Dorsolateral prefrontal cortex (tissue), 122 donors: ENCODE measurements at places on chromosomes 11 and 22.
A peak's percentile ranks its signal among the peaks of the same experiment; 100 is the strongest.

GRCh38 chr11:100687054-100687629 is at the start of gene ARHGAP42:
Gene ARHGAP42, plus strand, starts transcription at chr11:100687288. Its CDS starts 391 bp downstream, at chr11:100687679.
- DNase-seq = peak; percentile 34

GRCh38 chr22:39949964-39950737 is 10.0 kb upstream of the TMA7B start:
- DNase-seq = no peak

- no peak for DNase-seq
Observed at GRCh38 chr22:45891471-45891995, 85.4 kb downstream of the WNT7B start.

DNA sequence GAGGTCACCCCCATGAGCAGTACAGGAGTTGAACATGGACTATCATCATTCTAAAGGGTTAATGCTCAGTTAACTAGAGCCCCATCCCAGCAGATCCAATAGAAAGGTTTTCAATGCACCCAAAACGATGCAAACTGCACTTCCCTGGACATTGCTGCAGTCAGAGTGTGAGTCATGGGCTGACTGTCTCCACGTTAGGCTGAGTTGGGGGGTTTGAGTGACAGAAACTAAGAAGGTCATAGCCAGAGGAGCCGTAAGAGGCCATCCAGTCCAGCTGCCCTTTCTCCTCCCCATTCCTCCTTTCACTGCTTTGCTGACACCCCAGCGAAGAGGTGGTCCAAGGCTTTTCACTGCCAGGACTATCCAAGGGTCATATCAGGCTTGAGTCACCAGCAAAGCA is 10.5 kb upstream of the OR2AT4 start:
- DNase-seq = no peak

DNA sequence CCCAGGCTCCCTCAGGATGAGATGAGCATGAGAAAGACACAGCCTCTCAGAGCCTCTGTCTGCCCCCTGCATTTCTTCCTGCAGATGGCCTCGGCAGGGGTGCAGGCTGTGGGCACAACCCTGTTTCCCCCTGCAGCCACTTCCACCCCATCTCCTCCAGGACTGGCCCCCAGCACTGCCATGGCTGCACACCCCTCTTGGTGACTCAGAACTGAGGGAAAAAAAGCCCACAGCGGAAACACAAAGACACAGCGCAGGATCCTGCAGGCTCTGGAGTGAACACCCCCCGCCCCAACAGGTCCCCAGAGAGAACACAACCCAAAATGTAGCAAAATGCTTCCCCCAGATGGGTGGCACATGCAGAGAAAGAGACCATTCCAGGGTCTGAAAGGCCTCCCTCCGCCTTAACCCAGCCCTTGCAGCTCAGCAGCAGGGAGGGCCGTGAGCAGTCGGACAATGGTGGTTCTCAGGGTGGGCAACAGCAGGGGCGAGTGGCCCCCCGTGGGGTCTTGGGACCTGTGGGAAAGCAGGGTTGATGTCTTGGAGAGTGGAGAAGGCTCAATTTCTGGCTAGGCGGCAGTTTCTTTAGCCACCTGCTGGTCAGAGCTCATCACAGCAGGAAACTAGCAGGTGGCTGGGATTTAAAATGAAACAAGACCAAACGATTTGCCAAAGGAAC is 8.0 kb downstream of the TUBGCP6 start:
- DNase-seq = no peak

DNA sequence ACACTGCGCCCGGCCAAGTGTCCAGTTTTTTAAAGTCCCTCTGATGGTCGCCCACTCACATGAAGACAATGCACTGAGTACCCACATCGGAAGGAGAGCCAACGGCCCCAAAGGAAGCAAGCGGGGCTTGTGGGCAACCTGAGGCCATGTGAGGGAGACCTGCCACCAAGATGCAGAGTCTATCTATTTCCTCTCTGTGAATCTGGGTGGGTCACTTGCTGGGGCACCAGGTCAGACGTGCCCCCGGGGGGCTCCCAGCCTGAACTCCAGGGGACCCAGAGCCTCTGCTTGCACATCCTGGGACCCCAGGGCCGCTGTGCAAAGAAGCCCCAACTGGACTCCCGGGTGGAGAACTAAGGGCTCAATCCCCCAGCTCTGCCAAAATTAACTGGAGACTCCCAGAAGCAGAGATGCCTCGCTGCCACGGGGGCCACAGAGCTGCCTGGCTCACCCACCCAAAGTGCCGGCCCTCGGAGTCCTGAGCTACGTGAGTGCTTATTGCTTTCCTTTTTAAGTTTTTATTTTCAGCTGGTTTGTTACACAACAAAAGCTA is 106.4 kb downstream of the BRD1 start:
- no peak for DNase-seq

DNA sequence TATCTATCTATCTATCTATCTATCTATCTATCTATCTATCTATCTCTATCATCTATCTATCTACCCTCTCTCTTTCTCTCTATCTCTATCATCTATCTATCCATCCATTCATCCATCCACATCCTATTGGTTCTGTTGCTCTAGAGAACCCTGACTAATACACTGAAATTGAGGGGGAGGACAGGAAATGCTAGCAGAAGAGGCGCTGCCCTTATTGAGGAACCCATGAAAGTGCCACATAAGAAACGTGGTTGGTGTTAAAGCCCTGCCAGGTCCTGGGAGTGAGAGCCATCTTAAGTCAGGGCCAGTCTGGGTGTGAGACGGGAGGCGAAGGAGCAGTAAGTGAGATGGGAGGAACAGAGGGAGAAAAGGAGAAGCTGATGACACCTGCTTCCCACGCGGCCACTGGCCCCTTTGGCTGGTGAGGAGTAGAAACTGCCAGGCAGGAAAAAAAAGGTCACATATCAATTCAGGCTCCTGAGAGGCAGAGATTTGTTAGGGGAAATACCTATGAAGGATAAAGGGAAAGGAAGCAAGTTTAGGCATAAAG is 87.9 kb upstream of the PLET1 start:
- DNase-seq = no peak

- DNase-seq = no peak
Observed at GRCh38 chr11:47506795-47507562, 46.0 kb downstream of the CELF1 start.

- no peak for DNase-seq
Observed at GRCh38 chr11:130449310-130449990, 1.0 kb downstream of the ADAMTS15 start.

DNA sequence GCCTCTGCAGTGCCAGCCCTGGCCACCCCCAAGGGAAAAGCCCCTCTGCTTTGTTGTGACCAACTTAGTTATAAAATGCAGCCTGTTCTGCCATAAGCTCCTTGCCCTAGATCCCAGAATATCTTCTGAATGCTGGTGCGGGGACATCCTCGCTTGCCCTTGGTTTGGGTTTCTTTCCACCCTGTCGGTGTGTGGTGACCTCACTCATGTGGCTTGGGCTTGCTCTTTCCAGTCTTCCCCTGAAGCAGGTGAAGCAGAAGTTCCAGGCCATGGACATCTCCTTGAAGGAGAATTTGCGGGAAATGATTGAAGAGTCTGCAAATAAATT is 16.7 kb downstream of the CLDN5 start:
- DNase-seq = no peak

- DNase-seq = no peak
Observed at GRCh38 chr11:106172386-106172991, 95.0 kb downstream of the AASDHPPT start.

DNA sequence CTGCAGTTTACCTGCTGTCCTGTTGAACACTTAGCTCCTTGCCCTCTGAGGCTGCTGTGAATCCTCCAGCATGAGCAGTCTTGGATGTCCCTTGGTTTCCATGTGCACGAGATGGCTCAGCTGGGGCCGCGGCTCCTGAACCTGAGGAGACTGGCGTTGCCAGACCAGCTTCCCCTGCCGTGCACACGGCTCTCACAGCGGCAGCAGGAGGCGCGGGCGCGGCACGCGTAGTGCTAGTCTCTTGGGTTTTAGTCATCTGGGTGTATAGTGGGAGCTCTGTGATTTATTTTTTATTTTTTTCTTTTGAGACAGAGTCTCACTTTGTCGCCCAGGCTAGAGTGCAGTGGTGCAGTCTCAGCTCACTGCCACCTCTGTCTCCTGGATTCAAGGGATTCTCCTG is 54.8 kb downstream of the MUC6 start:
- DNase-seq = no peak

GRCh38 chr11:68340003-68340767 is 27.8 kb downstream of the LRP5 start:
- DNase-seq = no peak

GRCh38 chr11:33753304-33753967 is 17.2 kb upstream of the CD59 start:
- no peak for DNase-seq

- DNase-seq = peak; percentile 83
Observed at GRCh38 chr11:122202951-122203456, 87.0 kb upstream of the BLID start.

DNA sequence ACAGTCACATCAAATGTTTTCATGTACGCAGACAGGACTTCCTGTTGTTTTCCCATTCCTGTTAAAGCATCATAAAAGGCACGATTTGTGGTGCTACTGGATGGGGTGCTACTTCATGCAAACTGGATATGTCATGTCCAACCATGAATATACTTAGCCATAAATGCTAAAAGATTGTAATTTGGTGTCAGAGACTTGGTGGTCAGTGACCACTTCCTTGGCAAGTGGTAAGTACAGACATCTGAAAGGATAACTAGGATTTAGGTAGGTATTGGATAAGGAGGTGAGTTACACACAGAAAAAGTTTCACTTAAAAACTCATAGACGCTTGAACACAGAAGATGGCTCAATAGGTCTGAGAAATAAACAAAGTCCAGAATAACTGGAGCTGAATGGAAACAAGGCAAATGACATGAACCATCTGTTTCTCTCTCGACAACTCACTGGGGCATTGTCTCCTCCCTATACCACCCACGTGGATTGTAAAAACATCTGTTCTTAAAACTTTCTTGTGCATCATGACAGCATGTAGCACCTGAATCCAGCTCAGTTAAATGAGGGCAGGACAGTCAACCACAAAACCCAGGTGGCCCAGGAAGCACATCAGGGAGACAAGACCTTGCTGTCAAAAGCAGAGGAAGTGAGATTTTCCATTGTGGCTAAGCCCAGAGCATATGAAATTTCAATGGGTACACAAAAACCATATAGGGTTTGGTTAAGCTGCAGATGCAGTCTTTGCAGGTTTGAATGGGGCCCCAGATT is 22.1 kb upstream of the IGLL5 start:
- no peak for DNase-seq

DNA sequence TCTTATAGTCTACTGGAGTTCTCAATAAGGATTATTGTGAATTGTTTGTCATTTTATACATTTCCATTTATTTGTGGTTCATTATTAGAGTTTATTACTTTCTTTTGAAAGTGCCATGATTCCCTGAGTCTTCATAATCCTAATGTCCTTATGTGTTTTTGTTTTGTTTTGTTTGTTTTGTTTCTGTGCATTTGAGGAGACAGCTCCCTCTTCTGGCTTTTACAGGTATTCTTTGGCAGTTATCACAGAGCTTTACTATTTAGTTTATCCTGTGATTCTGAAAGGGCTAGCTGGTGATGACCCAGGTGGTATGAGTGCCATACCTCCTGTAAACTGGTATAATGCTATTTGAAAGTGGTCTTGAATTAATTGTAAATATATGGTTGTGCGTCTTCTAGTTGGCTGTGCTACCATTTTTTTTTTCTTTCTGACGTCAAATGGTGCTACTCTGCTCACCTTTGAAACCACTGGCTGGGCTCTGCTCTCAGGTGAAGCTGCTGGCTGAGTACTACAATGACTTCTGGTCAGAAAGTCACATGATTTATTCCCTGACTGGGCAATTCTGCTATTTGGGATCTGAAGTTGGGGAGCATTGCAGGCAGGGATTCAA is 751.2 kb downstream of the JRKL start:
- DNase-seq = no peak

- no peak for DNase-seq
Observed at GRCh38 chr11:126515501-126515900, 160.0 kb downstream of the ST3GAL4 start.

- peak; percentile 79 for DNase-seq
Observed at GRCh38 chr11:112780351-112781087, 180.7 kb upstream of the NCAM1 start.

- DNase-seq = no peak
Observed at GRCh38 chr11:74730571-74731260, 510 bp downstream of the CHRDL2 start.

DNA sequence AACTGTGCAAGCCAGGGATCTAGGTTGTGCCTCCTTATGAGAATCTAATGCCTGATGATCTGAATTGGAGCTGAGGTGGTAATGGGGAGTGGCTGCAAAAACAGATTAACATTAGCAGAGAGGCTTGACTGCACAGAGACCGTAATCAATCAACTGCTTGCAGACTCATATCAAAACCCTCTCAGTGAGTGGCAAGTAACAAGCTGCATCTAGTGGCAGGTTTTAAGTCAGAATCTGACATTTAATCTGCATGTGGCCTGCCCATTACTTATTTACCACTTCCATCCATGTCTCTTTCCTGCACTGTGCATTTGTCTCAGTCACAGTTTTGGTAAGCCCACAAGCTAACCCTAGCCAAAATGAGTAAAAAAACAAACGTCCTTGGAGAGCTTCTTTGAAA is 11.2 kb downstream of the C11orf58 start:
- no peak for DNase-seq

GRCh38 chr11:61061081-61061826 is 41.0 kb upstream of the CD5 start:
- no peak for DNase-seq

DNA sequence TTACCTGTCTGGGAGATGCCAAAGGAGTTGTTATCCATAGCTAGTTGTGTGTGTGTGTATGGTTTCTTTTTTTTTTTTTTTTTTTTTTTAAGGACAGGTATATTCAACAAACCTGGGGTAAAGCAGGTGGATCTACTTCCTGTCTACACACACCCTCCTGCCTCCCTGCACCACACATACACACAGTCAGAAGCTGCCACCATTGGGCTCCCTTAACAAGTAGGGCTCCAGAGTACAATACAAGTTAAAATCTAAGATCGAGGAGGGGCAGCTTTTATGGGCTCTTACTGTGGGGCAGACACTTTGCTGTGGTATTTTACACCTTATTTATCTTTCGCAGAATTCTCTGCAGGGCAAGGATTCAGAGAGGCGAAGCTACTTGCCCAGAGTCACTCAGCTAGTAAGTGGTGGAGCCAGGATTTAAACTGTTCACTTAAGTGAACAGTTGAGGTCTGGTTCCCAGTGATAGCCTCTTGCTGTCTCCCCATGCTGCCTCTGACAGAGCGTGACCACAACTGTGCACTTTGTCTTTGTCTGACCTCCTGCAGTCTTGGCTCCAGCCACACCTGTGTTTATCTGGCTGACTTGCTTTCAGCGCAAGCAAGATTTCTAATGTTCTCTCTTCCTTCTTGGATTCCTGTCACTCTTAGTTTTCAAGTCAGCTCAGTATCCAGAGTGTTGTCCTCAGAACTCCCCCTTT is 135.0 kb downstream of the CSNK2A3 start:
- DNase-seq = no peak

GRCh38 chr22:30283342-30283741 is 6.0 kb downstream of the CASTOR1 start:
- no peak for DNase-seq
